Lower leg skin (tissue), 4 donors: ENCODE measurements at places on chromosomes 1 and 21.

DNA sequence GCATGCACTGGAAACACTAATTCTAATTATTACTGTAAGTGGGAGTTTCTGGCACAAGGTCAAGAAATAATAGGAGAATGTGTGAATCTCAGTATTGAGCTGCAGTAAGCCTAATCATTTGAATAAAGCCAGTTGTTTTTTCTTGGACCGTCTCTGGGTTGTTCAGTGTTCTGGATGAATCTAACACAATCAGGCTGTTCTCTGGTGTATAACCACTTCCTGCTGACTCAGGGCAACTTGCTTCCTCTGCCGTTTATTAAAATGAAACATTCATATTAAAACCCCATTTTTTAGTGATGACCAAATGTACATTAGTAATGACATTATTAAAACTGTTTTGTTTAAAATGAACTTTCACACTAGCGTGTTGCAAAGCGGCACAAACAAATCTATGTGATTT is 273.1 kb upstream of the SNX7 start:
- DNase-seq, result no peak

- DNase-seq, result no peak
Measured at GRCh38 chr1:62294261-62294660, 25.0 kb downstream of the KANK4 start.

GRCh38 chr1:54987919-54988705 is 7.7 kb downstream of the TMEM61 start:
- no peak for DNase-seq

- DNase-seq, result no peak
Measured at GRCh38 chr1:69750638-69751037, 182.9 kb downstream of the LRRC7 start.

DNA sequence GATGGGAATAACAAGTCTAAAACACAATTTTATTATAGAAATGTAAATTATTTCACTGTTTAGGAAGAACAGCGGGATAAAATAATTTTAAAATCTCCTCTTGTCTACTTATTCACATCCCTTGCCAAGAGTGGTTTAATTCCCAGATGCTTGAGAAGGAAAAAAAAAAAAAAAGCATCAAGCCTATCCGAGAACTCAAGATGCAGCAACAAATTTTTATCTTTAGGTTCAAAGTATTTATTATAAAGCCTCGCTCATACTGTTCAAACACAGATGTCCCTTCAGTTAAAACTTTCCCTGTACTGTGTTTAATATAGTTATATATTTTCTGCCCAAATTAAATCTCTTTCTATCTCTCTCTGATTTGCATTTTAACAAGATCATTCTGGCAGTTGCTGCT is 1615.8 kb downstream of the PLA2G4A start:
- DNase-seq, result no peak

DNA sequence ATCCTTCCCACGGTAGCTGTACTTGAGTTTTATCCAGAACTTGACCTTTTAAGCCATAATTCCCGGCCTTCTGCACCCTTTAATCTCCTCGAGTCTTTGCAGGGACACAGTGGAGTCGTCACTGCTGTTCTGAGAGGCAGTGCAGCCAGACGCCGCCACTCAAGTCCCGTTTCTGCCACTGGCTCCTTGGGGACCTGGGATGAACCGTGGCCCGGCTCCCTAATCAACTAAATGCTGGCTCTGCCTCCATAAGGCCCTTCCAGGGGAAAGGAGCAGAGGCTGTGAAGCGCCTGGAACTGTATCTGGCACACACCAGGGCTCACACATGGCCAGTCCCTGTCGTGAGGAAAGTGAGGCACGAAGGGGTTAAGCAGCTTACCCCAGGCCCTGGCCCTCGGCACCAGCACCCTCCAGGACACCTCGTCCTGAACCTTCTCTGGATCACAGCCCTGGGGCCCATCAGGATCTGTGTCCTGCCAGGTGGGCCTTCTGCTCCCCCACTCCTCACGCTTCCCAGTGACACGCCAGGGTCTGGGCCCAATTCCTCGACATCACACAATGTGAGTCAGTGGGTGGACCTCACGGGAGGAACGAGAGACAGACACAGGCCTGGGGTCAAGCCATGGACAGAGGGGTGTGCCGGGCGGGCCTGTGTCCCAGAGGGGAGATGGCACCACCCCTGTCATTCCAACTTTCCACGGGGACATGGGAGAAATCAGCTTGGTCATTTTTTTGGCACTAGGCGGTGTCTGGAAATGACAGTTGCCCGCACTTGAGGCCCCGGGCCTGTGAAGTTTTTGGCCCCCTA is 23.5 kb upstream of the C1orf174 start:
- no peak for DNase-seq

DNA sequence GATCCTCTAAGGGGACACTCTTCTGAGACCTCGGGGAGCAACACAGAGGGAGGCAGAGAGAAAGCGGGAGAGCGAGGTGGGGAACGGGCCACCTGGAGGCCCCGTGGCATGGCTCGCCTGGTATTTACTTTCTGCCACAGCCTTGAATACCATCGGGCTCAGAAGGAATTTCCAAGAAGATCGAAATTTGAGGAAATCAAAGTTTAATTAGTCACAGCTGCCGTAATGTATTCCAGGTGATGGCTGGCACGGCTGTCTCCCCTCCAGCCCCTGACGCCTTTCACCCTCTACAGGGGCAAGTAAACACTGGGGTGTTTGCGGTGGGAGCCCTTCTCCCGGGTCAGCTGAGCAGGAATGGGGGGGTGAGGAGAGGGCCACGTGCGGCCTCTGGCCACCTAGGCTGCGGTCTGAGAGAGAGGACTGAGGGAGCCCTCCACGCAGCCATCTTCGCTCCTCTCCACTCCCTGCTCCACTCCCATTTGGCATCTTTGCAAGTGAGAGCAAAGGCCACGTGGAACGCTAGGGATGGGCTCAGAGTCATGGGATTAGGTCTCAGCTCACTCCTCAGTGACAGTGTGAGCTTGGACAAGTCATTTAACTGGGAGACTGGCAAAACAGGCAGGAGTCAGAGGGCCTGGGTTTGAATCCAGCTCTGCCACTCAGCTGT is 125.2 kb downstream of the SYF2 start:
- DNase-seq, result no peak

DNA sequence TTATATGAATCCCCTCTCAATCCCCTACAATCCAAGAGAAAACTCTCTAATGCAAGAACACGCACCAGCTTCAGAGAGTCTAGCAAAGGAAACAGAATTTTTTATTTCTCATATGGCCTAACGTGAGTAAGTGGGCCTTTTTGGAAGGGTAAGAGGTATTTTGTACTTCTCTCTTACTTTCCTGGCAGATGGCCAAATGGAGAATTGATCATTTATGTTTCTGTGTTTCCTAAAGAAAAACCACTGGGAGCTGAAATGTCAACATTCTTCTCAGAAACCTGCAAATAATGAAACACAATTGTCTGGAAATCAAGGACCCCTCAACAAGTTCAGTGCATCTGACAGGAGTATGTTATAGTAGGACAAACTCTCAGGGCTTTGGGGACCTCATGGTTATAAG is 176.4 kb upstream of the C8B start:
- DNase-seq, result no peak

DNA sequence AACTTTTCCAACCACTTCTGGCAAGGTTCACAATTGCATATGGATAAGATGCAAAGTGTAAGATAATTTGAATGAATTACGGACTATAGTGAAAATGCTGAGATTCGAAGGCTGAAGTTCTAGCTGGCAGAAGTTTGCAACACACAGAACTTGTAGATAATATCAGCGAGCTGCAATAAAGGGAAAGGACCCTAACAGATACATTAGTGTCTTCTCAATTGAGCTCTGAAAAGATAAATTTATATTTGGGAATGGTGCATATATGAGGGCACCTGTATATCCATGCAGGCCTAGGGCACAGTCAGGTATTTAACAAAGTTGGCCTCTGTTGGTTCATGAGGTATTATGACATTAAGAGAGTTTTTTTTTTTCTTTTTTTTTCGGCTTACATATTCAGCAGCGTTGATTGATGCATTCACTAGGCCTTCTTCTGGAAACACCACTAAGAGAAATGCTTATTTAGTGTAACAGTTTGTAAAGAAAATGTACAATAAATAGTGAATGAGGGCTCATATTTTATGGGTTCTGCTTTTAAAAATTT is 2.2 kb downstream of the NFIA start:
- DNase-seq, result no peak

- DNase-seq, result no peak
Measured at GRCh38 chr1:61616830-61617229, 108.1 kb downstream of the TM2D1 start.

- no peak for DNase-seq
Measured at GRCh38 chr21:45029948-45030681, 44.3 kb upstream of the ADARB1 start.

DNA sequence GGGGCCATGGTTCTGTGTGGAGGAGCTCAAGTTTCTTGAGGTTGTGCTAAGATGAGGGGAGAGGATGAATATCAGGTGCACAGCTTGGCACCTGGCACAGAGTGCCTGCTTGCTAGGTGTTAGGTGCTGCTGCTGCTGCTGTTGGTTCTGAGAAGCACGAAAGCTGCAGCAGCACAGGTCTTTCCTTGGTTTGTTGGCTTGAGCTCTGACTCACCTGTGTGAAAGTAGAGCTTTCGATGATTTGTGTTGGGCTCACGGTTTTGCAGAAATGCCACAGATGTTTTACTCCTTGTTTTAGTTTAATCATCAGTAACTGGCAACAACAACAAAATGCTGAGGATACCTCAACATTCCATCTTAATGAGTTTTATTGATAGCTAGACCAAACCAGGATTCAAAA is 221.6 kb downstream of the BRINP2 start:
- DNase-seq, result no peak

- no peak for DNase-seq
Measured at GRCh38 chr1:21106709-21107108, 70.0 kb downstream of the EIF4G3 start.

- DNase-seq, result no peak
Measured at GRCh38 chr1:101247404-101248287, 10.8 kb downstream of the S1PR1 start.

GRCh38 chr21:34639882-34640788 is 25.2 kb upstream of the RCAN1 start:
- DNase-seq, result peak; percentile 42

GRCh38 chr1:179823693-179824092 is 53.9 kb downstream of the TOR1AIP2 start:
- DNase-seq, result no peak

DNA sequence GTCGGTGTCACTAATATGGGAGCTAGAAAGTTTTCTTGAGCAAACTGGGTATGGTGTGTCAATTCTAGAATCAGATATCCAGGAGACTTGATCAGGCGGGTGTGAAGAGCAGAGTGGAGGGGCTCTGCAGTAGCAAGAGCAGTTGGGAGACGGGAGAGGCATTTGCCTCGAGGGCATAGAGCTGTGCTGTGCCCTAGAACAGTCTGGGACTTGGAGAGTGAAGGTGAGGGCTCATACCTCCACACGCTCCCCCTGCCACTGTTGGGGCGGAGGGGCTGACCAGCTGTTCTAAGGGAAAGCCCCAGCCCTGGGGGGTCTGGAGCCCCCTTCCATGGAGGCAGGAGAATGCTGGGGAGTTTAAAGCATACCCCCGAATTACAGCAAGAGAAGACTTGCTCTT is 33.8 kb downstream of the SIM2 start:
- no peak for DNase-seq

DNA sequence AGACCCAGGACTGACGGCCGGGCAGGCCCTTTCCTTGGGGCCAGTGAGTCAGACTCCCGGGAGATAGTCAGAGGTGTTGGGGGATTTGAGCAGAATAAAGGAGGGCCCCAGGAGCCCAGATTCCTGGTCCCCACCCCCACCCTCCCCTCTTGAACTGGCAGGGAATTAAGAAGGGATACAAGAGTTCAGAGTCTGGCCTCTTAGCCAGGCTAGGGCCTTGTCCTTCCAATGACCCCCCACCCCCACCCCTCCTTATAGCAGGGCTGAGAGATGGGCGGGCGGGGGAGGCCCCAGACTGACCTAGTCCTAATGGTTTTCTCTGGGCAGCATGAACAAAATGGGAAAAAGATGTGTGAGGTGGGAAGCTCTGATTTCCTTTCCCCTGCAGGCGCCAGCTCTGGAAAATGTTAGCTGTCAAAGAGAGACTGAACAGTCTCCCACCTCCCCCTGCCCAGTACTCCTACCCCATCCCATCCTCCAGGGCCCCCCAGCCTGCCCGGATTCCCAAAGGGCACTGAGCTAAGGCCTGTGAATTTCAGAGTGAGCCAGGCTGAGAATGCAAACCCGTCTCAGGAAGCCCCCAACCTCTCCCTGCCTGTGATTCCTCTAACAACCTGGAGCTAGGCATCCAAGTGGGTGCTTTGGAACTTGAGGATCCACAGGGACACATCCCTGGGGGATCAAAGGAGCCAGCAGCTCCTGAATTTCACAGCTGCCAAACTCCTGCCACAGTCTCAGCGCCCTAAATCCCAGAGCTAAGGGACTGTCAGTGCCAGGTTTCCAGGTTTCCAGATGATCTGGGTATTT is 5.8 kb upstream of the CRABP2 start:
- DNase-seq, result no peak

- peak; percentile 28 for DNase-seq
Measured at GRCh38 chr21:28336314-28336713, 656.4 kb downstream of the LTN1 start.

- no peak for DNase-seq
Measured at GRCh38 chr1:22284906-22285548, 142.1 kb upstream of the WNT4 start.

GRCh38 chr1:7119156-7119555 is 333.9 kb downstream of the CAMTA1 start:
- DNase-seq, result no peak

- DNase-seq, result no peak
Measured at GRCh38 chr1:26618561-26618960, 77.3 kb upstream of the ARID1A start.

DNA sequence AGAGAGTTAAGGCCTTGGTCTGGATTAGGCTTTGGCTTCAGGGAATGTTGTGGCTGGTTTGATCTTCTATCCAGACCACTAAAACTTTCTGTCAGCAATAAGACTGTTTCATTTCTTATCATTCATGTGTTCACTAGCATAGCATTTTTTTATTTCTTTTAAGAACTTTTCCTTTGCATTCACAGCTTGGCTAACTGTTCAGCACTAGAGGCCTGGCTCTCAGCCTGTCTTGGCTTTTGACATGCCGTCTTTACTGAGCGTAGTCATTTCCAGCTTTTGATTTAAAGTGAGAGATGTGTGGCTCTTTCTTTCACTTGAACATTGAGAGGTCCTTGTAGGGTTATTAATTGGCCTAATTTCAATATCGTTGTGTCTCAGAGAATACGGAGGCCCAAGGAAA is 62.5 kb downstream of the RNF220 start:
- DNase-seq, result no peak
